ENCODE measurements at places on chromosomes 2 and 18. TPM values are rescaled to one million over a fixed set of nuclear protein-coding genes. Genes with fewer than 3 reads are reported as not detected.

GRCh38 chr2:100425573-100426383, 8.3 kb upstream of the CHST10 start:
- H3K4me3 ChIP-seq, result no peak overlapping the region
- H3K27ac ChIP-seq, result no peak overlapping the region
- H3K27me3 ChIP-seq, result peaks cover 7% of the 10 kb centered on the region
- H3K4me1 ChIP-seq, result no peaks in the 10 kb centered on the region
- H3K36me3 ChIP-seq, result no peaks in the 10 kb centered on the region
- DNase-seq, result no peak

DNA sequence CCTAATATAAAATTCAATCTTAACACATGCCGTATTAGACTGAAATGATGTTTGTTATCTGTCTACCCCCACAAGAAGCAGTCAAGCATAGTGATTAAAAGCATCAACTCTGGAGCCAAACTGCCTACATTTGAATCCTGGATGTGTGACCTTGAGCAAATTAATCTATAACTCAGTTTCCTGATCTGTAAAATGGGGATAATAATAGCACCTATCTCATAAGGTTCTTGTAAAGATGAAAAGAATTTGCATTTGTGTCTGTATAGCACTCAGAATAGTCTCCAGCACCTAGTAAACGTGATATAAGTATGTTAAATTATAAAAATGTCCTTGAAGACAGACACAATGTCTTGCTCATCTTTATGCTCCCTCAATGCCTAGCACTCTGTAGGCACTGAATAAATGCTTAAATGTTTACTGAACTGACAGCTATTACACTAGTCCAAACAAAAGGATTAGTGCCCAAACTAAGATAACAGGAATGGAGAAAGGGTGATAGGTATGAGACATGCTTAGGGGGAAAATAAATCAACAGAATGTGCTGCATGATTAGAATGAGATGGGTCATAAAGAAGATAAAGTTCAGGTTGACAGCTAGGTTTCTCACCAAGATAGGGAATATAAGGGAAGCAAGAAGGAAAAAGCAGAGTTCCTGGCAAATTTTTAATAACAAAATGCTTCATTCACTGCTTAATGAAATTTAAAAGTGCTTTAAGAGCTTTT, 180.6 kb downstream of the ATAD2B start:
- H3K4me3 ChIP-seq, result no peak overlapping the region
- H3K4me1 ChIP-seq, result peaks cover 2% of the 10 kb centered on the region
- 0 out of 2 replicates have a peak, but pooled peaks cover 8% of the 10 kb centered on the region for H3K36me3 ChIP-seq
- no peaks in the 10 kb centered on the region for H3K27me3 ChIP-seq
- no peak for DNase-seq
- H3K27ac ChIP-seq, result no peak overlapping the region

DNA sequence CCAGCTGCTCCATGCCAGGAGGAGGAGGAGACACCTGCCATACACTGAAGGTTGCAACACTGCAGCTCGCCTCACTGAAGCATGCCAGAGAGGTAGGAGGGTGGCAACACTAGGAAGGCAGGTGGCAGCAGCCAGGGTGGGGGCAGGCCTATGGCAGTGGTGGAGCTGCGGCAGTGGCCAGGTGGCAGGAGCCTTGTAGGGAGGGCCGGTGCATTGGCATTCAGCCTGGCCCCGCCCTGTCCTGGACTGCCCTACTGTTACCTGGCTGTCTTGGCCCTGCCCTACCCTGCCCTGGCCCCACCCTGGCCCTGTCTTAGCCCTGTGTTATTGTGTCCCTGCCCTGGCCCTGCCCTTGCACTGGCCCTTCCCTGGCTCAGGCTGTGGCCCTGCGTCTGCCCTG, 7.4 kb upstream of the ANKRD62 start:
- no peak overlapping the region for H3K27ac ChIP-seq
- no peaks in the 10 kb centered on the region for H3K27me3 ChIP-seq
- no peak for DNase-seq
- H3K4me3 ChIP-seq, result no peak overlapping the region
- H3K4me1 ChIP-seq, result no peaks in the 10 kb centered on the region

DNA sequence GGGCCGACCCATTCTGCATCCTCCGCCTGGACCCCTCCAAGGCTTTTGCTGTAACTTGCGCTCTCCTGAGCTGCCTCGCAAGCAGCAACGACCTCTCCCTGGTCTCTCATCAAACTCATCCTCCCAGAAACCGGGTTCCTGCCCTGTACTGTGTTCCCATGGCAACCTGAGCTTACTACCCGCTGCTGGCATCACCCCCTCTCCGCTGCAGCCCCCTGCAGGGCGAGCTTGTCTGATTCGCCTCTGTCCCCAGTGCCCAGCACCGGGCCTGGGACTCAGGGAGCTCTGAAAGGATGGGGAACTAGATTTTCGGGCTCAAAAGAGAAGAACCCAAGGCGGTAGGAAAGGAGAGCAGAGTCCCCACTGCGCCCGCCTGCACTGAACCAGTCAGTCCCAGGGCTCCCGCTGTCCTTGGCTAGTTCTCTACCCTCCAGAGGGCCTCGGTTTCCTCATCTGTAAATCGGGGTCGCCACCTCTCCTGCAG, 463 bp downstream of the HS1BP3 start:
- peak overlapping the region; percentile 39 for H3K27ac ChIP-seq
- peak overlapping the region; percentile 83 for H3K4me3 ChIP-seq
- DNase-seq, result peak; percentile 83
- H3K4me1 ChIP-seq, result peaks cover 7% of the 10 kb centered on the region

DNA sequence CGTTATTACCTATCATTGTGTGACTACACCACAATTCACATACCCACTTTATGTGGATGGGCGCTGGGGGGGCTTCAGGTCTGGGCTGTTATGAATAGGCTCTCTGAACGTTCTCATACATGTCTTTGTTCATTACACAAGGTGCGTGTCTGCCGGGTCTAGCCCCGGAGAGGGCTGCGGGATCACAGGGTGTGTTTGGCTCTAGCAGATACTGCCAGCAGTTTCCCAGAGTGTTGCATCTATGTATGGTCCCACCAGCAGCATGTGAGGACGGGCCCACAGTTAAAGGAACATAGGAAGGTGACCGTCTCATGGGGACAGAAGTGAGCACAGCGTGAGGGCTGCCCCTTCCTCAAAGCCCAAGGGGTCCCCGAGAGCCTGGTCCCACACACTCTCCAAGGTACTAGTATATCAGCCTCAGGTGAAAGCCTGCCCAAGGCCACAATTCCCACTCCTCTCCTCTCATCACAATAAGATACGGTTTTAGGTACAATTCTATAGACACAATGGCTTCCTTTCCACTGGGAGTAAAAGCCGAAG, 48.8 kb downstream of the TFCP2L1 start:
- no peaks in the 10 kb centered on the region for H3K36me3 ChIP-seq
- no peaks in the 10 kb centered on the region for H3K4me1 ChIP-seq
- no peak for DNase-seq
- H3K27ac ChIP-seq, result no peak overlapping the region
- peaks cover 22% of the 10 kb centered on the region for H3K27me3 ChIP-seq
- no peak overlapping the region for H3K4me3 ChIP-seq

GRCh38 chr2:162661618-162662017, 176.9 kb downstream of the KCNH7 start:
- H3K27me3 ChIP-seq, result no peaks in the 10 kb centered on the region
- DNase-seq, result no peak
- H3K4me3 ChIP-seq, result no peak overlapping the region
- H3K36me3 ChIP-seq, result no peaks in the 10 kb centered on the region
- no peak overlapping the region for H3K27ac ChIP-seq
- H3K4me1 ChIP-seq, result no peaks in the 10 kb centered on the region

DNA sequence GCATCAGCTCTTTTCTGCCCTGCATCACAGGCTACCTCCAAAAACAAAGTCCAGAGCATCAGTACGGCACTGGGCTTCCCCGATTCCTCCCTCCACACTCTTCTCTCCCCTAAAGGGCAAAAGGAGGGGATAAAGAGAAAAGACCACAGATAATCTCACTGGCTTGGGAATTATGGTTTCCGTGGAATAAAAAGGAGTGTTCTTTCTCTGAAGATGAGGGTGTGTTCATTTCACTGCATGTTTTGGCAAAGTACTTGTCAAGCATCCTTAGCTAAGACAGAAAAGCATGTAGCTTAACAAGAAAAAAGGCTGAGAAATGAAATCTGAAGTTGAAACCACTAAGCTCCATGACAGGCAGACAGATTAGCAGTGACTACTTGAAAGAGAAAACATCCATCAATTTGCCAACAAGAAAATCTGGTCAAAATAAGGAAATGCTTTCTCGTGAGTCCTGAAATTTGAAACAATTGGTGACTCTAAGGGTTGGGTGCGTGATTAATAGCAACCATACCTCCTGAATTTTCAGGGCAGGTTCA, 20.6 kb upstream of the DSG3 start:
- DNase-seq, result no peak
- no peak overlapping the region for H3K4me3 ChIP-seq
- no peaks in the 10 kb centered on the region for H3K27me3 ChIP-seq
- H3K4me1 ChIP-seq, result no peaks in the 10 kb centered on the region
- no peak overlapping the region for H3K27ac ChIP-seq

DNA sequence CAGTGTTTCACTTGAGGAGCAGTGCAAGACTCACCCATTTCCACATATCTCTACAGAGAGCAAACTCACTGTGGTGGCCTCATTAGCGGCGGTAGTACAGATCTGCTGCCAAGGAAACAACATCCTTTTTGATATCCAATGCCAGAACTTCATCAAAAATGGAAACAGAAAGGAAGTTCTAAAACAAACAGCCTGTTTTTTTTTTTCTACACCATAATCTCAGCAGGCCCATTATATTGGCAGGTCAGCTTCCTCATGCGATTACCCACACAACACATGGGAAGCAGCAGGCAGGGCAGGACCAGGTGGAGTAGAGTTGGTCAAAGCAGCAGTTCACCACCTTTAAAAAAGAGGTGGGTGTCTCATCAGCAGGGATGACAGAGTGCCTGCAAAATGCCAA, 678.9 kb upstream of the CELF4 start:
- no peaks in the 10 kb centered on the region for H3K36me3 ChIP-seq
- no peak overlapping the region for H3K27ac ChIP-seq
- no peak overlapping the region for H3K4me3 ChIP-seq
- no peak for DNase-seq
- no peaks in the 10 kb centered on the region for H3K4me1 ChIP-seq
- no peaks in the 10 kb centered on the region for H3K27me3 ChIP-seq

DNA sequence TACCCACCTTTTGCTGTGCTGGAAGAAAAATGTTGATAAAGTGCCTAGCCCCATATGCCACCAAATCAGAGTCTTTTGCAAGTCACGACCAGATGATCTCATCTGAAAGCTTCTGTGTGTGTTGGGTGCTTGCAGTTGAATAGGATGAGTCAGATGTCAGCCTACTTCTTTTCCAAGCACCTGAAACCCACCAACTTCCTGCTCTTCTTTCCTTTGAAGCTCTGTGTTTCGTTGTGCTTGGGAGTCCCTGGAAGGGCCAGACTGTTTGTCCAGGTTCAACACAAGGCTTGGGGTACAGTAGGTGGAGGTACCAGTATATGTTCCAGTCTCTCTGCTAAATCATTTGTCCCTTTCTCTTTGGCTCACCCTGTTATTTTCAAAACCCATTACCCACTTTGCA, 36.8 kb upstream of the LCLAT1 start:
- H3K27ac ChIP-seq, result peak overlapping the region; percentile 68
- peaks cover 39% of the 10 kb centered on the region for H3K4me1 ChIP-seq
- H3K27me3 ChIP-seq, result no peaks in the 10 kb centered on the region
- H3K4me3 ChIP-seq, result no peak overlapping the region

DNA sequence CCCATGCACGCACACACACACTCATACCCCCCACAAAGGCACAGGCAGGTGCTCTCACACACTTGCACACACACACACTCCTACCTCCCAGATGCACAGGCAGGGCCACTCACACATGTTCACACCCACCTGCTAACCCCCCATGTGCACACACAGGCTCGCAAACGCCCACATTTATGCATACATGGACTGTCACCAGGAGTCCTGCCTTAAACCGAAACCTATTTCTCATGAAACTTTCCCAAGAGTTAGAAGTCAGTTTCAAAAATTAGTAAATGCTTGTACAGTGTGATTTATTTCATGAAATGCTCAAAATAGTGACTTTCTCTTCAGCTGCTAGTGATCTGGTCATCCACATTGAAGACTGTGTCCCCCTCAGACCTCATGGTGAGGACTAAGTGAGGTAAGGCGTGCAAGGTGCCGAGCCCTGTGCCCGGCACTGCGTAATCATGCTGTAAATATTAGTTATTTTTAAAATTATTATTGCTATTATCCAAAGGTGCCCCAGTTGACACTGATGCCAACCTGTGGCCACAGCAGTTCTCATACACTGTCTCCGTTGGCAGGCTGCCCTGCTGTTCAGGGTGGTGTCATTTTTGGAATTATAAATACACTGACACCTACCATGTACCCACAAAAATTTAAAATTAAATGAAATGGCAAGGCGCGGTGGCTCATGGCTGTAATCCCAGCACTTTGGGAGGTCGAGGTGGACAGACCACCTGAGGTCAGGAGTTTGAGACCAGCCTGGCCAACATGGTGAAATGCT, 12.4 kb downstream of the CNNM4 start:
- no peak for DNase-seq
- H3K27me3 ChIP-seq, result no peaks in the 10 kb centered on the region
- no peak overlapping the region for H3K27ac ChIP-seq

GRCh38 chr18:69957747-69958146, 10.1 kb upstream of the CD226 start:
- no peak overlapping the region for H3K27ac ChIP-seq
- no peaks in the 10 kb centered on the region for H3K4me1 ChIP-seq
- no peaks in the 10 kb centered on the region for H3K27me3 ChIP-seq

GRCh38 chr18:63783394-63783793, 8.2 kb downstream of the SERPINB7 start:
- DNase-seq, result no peak
- H3K27me3 ChIP-seq, result no peaks in the 10 kb centered on the region
- no peak overlapping the region for H3K27ac ChIP-seq

GRCh38 chr2:230356084-230356483, 29.1 kb downstream of the SP140L start:
- no peak overlapping the region for H3K27ac ChIP-seq
- H3K36me3 ChIP-seq, result no peaks in the 10 kb centered on the region
- peaks cover 13% of the 10 kb centered on the region for H3K4me1 ChIP-seq
- peak; percentile 51 for DNase-seq

GRCh38 chr2:208034503-208035140, 9.3 kb upstream of the PLEKHM3 start:
- H3K27ac ChIP-seq, result no peak overlapping the region
- no peaks in the 10 kb centered on the region for H3K4me1 ChIP-seq
- DNase-seq, result no peak
- H3K27me3 ChIP-seq, result no peaks in the 10 kb centered on the region
- no peak overlapping the region for H3K4me3 ChIP-seq
- H3K36me3 ChIP-seq, result no peaks in the 10 kb centered on the region

- no peaks in the 10 kb centered on the region for H3K36me3 ChIP-seq
- no peaks in the 10 kb centered on the region for H3K27me3 ChIP-seq
- DNase-seq, result no peak
- H3K4me3 ChIP-seq, result no peak overlapping the region
These were observed 312.8 kb upstream of the THSD7B start for GRCh38 chr2:136452528-136452927.

The SPIRE1 gene
- polyA plus RNA-seq, result 10.7 TPM

The DUSP19 gene
- polyA plus RNA-seq, result 1.1 TPM

The TMEM247 gene
- polyA plus RNA-seq, result not detected

The DSG1 gene
- polyA plus RNA-seq, result not detected

The KIF1A gene
- 0.22 TPM for polyA plus RNA-seq

The TFPI gene
- polyA plus RNA-seq, result 62.0 TPM

The INPP5D gene
- polyA plus RNA-seq, result 0.23 TPM

The RASGRP3 gene
- polyA plus RNA-seq, result 0.18 TPM

The EIF4E2 gene
- 147 TPM for polyA plus RNA-seq
